MV-4-11 (cell line): ENCODE measurements at places on chromosomes 16 and 17.

- peak; percentile 54 for DNase-seq
These were observed 7.4 kb upstream of the DHRS7B start for GRCh38 chr17:21119247-21119918.

GRCh38 chr17:38727736-38728135 is 2.4 kb upstream of the CISD3 start:
- no peak for DNase-seq

DNA sequence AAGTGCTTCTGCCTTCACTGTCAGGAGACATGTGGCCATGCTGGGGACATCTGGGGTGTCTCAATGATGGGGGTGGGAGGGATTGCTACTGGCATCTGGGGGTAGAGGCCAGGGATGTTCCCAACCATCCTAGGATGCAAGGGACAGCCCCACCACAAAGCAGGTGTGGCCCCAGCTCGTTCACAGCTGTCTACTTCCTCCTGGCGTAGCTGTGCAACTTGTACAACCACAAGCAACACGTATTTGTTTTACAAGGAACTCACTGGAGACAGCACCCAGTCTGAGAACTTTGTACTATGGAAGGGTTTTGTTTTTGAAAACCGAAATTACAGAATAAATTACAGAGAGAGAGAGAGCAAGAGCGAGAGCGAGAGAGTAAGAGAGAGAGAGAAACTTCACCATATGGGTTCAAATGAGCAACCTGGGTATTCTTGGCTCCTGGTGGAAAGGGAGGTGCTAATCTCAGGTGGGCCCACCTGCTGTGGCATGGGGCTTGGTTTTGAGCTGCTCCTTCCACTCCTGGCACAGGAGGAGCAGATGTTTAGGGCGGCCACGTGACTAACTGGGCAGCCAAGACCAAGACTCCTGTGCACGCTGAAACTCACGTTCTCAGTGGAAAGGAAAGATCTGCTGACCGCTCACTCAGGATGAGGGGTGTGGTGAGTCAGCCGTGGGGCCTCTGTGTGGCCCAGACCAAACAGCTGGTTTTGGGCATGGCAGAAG is 17.5 kb upstream of the TNFRSF13B start:
- peak; percentile 67 for DNase-seq

DNA sequence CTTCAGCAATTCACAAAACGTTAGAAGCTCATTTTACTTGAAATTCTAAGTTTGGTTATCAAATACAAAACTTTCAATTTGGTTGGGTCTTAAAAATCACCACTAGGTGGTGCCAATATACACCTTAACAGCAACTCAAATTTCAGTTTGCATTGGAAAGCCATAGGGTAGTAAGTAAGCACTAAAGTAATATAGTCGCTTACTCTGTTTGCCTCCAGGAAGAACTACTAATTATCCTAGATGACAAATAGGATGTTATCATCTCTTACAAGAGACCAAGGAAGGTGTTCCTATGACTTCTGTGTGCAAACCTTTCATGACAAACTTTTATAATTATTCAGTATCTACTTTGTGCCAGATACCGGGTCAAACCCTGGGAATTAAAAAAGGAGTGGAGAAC is 93.3 kb downstream of the MYO1D start:
- peak; percentile 56 for DNase-seq

GRCh38 chr16:69112285-69113129 is 7.1 kb downstream of the HAS3 start:
- DNase-seq: peak; percentile 19

- DNase-seq: no peak
These were observed 39.8 kb downstream of the ARL4D start for GRCh38 chr17:43438626-43439025.

DNA sequence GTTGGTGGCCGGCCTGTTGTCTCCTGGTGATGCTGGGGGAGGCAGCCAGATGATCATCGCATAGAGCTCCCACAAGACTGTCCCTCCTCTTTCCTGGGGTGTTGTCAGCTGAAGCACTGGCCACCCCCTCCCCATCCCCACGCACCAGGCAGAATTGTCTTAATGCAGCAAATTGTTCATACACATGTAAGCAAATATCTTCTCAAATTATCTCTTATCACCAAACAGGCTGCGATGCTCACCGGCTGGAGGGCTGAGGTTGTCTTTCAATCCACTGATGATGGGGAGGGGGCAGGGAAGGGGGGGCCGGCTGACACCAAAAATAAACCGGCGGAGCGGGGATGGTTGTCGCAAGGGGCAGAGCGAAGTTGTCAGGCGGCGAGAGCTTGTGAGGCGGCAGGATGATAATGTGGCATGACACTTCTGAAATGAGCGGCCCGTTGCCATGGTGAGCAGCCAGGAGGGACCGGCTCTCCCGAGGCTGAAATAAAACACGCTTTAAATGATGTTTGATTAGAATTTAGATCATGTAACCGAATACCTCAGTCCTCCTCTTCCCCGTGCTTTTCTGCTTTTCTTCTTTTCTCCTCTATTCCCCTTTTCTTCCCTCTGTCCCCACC is 59.8 kb downstream of the MRM1 start:
- no peak for DNase-seq

DNA sequence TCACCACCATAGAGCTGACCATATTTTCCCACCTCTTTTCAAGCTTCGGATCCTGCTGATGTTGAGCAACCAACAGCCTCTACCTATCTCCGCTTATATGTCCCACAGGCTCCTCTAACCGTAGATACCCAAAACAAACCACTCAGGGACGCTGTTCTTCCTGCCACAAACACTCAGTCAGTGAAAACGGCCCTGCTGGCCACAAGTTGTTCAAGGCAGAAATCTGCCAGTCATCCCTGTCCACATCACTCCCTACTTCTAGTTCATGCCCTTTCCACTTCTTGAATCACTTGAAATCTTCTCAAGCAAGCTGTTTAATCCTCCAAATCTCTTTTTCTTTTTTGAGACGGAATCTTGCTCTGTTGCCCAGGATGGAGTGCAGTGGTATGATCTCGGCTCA is 7.9 kb downstream of the RABEP2 start:
- no peak for DNase-seq

DNA sequence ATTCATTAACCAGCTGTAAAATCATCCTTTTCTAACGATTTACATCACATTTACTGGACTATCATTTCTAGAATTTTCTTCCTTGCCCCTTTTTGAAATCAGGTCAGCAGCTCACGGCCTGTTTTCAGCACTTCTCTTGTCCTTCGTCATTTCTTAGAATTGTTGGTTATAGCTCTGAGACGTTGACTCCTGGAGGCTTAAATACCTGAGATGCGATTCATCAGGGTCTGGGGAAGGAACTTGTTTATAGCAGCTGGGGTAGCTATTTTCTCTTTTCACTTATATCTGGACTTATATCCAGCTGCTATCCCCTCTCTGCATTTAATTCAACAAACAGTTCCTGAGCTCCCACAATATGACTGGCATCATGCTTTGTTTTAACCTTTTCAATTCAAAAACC is 338.7 kb upstream of the TNRC6C start:
- no peak for DNase-seq

- DNase-seq: no peak
These were observed 155.1 kb upstream of the CDC42EP4 start for GRCh38 chr17:73466704-73467433.

- DNase-seq: no peak
These were observed 17.2 kb downstream of the GINS3 start for GRCh38 chr16:58409316-58409973.

GRCh38 chr16:58345574-58346354 is 46.5 kb upstream of the GINS3 start:
- no peak for DNase-seq

DNA sequence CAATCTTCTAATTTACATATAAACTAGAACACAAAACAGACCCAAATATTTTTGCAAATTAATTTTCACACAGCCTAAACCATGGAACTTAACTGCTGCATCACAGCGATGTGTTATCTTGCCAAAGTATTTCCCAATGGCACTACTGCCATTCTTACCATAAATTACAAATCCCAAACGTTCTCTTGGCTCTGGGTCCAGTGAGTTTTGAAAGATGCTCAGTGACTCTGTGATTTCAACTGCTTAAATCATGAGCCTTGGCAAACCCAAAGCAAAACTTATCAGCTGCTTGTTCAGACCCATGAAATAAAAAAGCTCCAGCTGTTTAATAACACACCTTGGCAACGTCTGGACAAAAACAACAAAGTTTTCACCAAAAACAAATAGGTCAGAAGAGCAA is 223.0 kb downstream of the CA10 start:
- no peak for DNase-seq

DNA sequence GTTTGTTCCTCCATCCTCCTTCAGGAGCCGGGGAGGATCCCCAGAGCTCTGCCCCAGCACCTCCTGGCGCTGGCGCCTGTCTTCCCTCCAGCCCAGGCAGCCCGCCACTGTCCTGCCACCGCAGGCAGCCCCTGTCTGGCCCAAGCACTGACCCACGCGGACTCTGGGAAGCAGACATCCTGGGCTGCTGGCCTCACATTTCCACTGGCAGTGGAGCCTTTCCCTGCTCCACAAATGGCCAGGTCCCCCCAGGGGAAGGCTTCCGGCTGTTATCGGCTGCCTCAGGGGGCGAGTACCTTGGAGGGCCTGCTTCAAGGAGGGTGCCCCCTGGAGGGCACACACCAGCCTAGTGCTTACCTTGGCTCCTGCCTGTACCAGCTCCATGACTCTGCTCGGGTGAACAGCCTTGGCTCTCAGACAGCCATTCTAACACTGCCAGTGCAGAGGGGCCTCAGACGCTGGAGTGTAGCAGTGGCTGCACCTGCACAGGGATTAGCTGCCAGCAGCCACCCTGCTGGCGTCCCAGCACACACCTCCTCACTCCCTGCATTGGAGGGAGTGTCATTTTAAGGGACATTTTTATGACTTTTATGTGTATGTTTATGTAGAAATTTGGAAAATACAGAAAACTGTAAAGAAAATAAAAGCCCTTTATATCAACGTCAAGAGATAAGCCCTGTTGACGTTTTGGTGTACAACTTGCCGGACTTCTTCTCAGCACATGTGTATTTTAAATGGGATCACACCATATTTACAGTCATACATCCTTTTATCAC is 21.0 kb downstream of the ACE start:
- DNase-seq: no peak

DNA sequence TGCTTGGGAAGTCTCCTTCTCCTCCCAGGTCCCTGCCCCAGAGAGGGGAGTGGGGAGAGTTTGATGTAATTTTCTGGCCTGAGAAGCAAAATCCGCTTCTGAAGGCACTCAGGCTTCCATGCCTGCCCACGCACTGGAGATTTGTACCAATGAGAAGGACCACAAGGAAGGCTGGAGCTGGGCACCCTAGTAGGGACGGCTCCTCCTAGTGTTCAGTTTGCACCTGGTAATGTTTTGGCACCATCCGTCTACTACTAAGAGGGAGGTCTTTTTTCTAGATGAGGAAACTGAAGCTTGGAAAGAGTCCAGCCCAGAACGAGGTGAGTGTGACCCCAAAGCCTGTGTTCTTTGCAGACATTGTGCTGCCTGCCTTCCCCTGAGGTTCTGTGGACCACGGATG is 83.6 kb upstream of the NLRP1 start:
- DNase-seq: no peak

DNA sequence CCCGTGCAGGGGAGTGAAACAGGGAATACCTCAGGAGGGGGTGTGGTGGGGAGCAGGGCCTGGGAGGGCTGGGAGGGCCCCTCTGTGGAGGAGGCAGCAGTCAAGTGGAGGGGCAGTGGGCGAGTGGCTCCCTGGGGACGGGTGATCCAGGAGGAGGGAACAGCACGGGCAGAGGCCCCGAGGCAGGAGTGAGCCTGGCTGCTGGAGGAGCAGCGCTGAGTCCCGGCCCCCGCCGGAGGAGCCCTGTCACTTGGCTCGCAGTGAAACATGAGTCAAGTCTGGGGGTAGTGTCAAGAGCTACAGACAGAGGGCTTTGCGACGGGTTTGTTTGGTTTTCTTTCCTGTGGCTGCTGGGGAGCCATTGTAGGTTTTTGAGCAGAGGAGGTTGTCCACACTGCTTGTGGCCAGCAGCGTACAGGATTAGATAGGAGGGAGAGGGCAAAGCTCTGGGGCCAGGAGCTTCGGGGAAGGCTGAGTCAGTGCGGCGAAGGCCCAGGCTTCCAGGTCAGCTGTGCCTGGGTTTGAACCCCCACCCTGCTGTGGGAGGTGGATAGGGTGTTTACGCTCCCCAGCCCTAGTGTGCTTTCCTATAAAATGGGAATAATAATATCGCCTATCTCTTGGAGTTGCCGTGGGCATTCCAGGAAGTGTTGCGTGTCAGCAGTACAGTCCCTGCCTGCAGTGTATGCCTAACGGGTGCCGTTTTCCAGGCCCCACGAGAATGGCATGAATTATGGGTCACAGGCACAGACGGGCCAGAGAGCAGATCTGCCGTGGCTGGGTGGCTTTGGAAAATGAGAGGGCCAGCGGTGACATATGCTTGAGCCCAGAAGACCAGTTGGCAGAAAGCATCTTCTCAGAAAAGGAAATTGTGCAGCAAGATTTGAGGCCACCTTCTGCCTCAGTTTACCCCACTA is 115.9 kb upstream of the CIBAR2 start:
- DNase-seq: peak; percentile 15

GRCh38 chr16:73371584-73372319 is 323.8 kb upstream of the ZFHX3 start:
- DNase-seq: no peak

DNA sequence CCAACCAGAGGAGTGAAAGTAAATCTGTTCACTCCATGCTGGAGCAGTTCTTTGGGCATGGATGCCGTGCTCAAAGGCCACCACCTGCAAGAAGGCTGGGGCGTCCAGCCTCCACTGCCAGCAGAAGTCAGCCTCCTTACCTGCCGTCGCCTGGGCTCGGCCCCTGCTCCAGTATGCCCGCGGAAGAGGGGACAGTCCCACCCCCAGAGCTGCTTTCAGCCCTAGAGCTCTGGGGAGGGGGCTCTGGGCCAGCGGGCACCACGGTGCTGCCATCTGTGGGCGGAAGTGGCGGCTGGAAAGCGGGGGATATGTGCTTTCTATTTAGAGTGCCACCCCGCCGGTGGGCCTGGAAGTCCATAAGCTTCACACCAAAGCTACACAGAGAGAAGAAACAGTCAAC is 75.9 kb downstream of the ARHGAP17 start:
- no peak for DNase-seq

- no peak for DNase-seq
These were observed 3.3 kb downstream of the ATXN2L start for GRCh38 chr16:28826141-28826540.

- no peak for DNase-seq
These were observed 11.2 kb downstream of the PHF12 start for GRCh38 chr17:28940142-28940541.

- DNase-seq: no peak
These were observed 273.4 kb downstream of the HAPSTR1 start for GRCh38 chr16:9364721-9365369.

DNA sequence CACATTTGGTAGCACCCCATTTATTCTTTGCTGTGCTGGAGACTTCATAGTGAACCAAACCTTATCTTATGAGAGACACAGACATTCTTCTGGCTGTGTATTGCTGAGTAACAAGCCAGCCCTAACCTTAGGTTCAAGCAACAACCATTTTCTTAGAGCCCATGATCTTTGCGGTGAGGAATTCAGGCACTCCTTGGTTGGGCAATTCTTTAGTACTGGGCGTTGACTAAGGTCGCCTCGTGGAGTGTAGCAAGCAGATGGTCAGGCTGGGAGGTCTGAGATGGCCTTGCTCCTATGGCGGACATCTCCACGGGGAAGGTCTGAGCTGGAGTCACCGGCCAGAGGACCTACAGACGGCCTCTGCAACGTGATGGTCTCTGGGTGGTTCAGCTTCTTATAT is 43.1 kb downstream of the ARSG start:
- no peak for DNase-seq

- DNase-seq: no peak
These were observed 536.9 kb downstream of the XYLT1 start for GRCh38 chr16:16933861-16934260.
